Left colon (tissue), 2 donors: ENCODE measurements at places on chromosomes 16 and 17. TPM values are rescaled to one million over a fixed set of nuclear protein-coding genes. Genes with fewer than 3 reads are reported as not detected.

The CFAP97D1 gene
- not detected for total RNA-seq

The KLHL10 gene
- total RNA-seq: not detected

The TERB1 gene
- total RNA-seq: not detected

The CCDC47 gene
- total RNA-seq: 161 TPM

The ZSCAN10 gene
- total RNA-seq: not detected
